Activated T-cell treated with anti-CD3 and anti-CD28 coated beads for 4 hours (primary cell): ENCODE measurements at places on chromosomes 3 and 15.

- DNase-seq, result no peak
These were observed 60.3 kb upstream of the RPL32 start for GRCh38 chr3:12901623-12902045.

DNA sequence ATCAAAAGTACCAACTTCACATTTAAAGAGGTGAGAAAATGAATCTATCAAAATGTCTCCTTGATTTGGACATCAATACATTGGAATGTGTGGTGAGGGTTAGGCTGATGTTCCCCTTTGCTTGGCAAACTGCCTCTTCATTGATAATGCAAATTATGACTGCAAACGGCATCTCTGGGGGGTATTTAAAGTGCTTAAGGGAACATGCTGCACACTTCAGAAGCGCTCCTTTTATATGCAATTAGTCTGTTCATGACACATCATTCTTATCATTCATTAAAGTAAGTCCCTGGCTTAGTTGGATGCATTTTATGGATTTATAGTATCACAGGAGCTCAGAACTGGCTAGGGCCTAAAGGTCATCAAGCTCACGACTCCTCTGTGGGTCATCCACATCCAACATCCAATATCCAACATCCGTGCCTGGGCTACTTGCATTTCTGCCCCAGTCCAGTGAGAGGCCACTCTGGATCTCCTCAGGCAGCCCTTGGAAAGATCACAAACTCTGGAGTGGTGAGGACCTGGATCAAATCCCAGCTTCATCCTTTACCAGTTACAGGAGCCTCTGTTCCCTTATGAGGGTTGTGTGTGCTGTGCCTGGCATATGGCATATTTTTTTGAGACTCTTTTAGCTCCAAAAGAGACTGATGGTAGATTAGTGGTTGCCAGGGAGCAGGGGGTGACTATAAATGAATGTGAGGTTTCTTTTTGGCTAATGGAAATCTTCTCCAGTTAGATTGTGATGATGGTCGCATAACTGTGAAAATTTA, 136.8 kb upstream of the FOXB1 start:
- DNase-seq, result no peak

DNA sequence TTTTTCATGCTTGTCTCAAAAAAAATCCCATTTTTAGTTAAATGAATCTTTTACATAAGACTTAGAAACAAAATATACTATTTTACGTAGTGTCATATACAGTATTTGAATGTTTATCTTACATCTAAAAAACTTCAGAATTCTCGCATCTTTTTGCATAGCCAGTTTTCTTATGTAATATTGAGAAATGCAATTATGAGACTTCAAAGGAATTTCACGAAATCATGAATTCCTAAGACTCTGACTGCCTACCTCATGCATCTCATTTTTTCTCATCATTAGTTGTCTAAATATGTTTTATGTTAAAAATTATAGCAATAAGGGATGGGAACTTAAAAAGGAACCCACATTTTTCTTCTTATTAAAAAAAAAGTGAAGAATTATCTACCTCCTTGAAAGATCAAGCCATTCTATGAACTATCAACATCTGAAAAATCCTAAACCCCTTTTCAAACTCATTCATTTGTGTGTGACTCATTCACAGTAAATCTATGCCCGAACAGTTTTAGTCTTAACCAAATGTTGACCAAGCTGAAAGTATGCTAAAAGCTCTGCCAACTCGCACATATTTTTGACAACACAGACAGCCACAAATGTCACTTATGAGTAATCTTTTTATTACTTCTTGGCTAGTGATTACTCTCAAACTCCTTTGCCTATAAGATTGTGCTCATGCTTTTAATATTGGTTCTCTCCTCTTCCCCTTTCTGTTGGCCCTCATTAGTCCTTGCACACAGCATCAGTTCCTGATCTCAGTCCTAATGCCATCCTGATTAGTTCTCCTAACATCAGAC, 115.9 kb downstream of the DCLK3 start:
- no peak for DNase-seq

DNA sequence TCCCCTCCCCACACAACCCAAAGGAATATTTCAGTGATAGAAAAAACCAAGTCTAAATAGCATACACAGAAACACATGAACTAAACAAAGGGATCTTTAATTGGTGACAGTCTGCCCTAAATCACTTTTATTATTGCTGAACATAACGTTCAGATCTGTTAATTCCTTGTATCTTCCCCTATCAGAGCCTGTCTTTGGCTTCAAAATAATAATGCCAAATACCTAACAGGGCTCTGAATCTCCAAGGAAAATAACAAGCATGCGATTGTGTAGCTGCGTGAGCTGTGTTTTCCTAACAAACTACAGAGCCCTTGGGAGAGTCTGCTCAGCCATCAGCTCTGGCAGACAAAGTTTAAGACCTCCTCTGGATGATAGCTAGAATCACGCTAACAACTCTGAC, 1010.1 kb downstream of the ROBO1 start:
- DNase-seq, result no peak

DNA sequence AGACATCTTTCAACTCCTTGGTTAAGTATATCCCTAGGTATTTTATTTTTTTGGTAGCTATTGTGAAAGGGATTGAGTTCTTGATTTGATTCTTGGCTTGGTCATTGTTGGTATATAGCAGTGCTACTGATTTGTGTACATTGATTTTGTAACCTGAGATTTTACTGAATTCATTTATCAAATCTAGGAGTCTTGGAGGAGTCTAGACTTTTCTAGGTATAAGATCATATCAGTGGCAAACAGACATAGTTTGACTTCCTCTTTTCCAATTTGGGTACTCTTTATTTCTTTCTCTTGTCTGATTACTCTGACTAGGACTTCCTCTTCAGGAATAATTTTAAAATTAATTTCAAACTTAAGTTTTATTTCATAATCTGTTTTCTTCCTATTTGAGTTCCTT, 125.2 kb downstream of the OCA2 start:
- no peak for DNase-seq

GRCh38 chr3:30353711-30354467, 252.5 kb upstream of the TGFBR2 start:
- peak; percentile 25 for DNase-seq
